ENCODE measurements at places on chromosomes 12 and 14. TPM values are rescaled to one million over a fixed set of nuclear protein-coding genes. Genes with fewer than 3 reads are reported as not detected.

DNA sequence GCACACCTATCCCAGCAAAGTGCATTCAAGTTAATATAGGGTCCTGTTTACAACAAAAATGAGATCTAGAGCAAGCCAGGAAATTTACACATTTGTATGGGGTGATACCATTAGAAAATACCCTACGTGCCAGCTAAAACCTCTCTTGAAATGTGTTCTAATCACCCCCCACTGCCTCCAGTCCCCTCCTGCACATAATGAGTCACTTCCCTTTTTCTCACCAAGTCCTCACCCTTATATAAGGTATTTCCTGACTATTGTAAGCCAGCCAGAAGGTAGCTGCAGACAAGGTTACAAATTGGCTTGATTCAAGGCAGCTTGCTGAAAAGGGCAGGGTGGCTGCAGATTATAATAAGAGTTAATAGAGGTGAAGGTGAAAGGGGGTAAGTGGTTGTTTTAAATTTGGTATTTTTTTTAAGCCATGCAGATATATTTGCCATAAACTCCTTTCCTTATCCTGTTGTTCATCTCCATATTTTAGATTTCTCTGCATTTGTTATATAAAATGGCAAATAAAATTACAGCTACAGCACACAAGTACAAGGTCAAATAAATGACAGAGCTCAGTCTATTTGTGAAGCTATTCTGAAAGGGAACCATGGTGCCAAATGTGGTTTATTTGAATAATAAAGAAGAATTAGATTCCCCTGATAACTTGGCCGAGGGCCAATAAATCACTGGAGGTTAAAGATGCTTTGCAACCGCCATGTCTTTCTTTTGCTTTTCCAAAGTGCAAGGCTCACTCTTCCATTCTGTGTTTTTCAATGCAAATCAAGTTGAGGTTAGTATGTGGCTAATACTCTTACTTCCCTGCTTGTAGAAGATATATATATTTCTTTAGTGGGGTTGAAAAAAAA is 385.9 kb downstream of the EGLN3 start:
- no peak overlapping the region for H3K27ac ChIP-seq
- H3K36me3 ChIP-seq, result no peaks in the 10 kb centered on the region
- H3K4me1 ChIP-seq, result no peaks in the 10 kb centered on the region
- H3K4me3 ChIP-seq, result no peak overlapping the region
- DNase-seq, result no peak

GRCh38 chr12:51383269-51383905 is 7.8 kb downstream of the GALNT6 start:
- no peak overlapping the region for H3K4me3 ChIP-seq
- no peak overlapping the region for H3K27ac ChIP-seq
- H3K4me1 ChIP-seq, result peaks cover 51% of the 10 kb centered on the region
- peaks cover 1% of the 10 kb centered on the region for H3K36me3 ChIP-seq
- no peak for DNase-seq

- H3K36me3 ChIP-seq, result no peaks in the 10 kb centered on the region
- DNase-seq, result no peak
- peaks cover 9% of the 10 kb centered on the region for H3K4me1 ChIP-seq
- peak overlapping the region; percentile 59 for H3K27ac ChIP-seq
- H3K4me3 ChIP-seq, result no peak overlapping the region
Measured at GRCh38 chr12:12741660-12742059, 24.5 kb downstream of the CDKN1B start.

GRCh38 chr12:106984588-106985137 is 2.3 kb downstream of the MTERF2 start:
- H3K4me1 ChIP-seq, result peaks cover 10% of the 10 kb centered on the region
- DNase-seq, result no peak
- H3K36me3 ChIP-seq, result no peaks in the 10 kb centered on the region
- H3K27me3 ChIP-seq, result no peaks in the 10 kb centered on the region
- H3K27ac ChIP-seq, result no peak overlapping the region
- no peak overlapping the region for H3K4me3 ChIP-seq

DNA sequence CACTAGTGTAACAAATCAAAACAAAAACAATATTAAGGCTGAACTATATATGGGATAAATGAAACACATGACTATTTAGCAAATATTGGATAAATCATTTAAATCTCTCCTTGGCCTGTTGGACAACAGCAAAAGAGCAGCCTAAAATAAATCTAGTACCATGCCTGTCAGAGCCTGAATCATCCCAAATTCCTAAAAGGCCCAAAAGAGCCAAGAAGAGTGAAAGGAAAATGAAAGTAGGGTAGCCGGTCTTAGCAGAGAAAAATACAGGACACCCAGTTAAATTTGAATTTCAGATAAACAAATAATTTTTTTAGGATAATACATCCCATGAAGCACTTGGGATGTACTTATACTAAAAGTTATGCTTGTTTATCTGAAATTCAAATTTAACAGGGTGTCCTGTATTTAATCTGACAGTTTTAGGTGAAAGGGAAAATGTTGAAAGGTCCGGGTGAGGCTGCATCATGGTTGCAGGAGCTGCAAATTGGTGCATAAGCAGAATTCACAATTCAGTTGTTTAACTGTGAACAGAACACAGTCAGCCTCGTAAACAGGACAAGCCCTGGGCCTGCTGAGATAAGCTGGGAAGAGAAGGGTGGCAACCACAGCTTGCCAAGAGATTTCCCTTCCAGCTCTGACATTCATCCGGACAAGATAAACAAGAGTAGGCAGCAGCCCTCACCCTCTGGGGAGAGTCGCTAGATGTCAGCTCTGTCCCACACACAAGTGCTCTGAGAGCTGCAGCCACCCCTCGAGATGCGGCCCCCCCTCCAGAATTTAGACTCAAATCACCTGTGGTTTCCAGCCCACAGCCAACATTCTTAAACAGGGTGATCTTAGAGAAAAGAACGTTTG is 30.3 kb downstream of the DMAC2L start:
- peaks cover 3% of the 10 kb centered on the region for H3K4me1 ChIP-seq
- peak; percentile 87 for DNase-seq
- H3K36me3 ChIP-seq, result peaks cover 32% of the 10 kb centered on the region
- H3K4me3 ChIP-seq, result peak overlapping the region; percentile 44

DNA sequence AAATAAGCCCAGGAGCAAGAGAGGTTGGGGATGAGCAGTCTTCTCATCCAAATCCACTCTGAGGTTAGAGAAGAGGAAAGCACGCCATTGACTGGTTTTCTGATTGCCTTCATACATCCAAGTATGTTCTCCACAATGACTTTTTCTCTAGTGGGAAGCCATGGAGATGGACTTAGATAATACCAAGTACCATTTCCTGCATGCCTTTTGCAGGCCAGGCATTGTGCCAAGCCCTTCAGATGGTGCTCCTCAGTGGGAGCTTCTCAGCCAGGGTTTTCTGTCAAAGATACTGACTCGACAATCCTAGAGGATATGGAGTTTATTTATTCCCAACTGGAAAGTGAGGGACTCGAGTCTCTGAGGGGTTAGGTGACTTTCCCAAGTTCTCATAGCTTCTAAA is 218.0 kb downstream of the ZFP36L1 start:
- H3K36me3 ChIP-seq, result no peaks in the 10 kb centered on the region
- H3K4me3 ChIP-seq, result no peak overlapping the region
- DNase-seq, result no peak
- no peak overlapping the region for H3K27ac ChIP-seq
- H3K4me1 ChIP-seq, result peaks cover 18% of the 10 kb centered on the region

DBX2 gene
- not detected for polyA plus RNA-seq

KRT83 gene
- polyA plus RNA-seq, result not detected

ARHGEF40 gene
- polyA plus RNA-seq, result 47.1 TPM

RPL10L gene
- not detected for polyA plus RNA-seq
